ENCODE measurements at places on chromosomes 12 and 14.

GRCh38 chr12:44694017-44694416 lies 182.1 kb downstream of the NELL2 start:
- DNase-seq: no peak

DNA sequence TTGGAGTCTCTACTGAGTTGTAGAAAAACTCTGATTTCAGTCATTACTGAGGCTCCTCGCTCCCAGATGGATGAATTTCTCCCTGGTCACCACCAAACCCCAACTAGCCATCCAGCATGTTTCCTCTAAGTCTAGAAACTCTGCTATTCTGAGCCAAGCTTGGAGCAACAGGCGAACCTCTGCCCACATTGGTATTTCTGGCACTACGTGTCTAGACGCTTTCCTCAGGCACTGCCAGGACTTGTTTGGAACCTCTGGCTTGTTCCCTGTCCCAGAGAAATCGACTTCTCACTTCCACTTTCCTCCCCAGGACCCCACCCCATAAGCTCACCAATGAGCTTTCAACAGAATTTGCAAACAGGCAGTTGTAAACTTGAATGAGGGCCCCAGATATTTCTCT lies 27.6 kb downstream of the WSCD2 start:
- no peak for DNase-seq

GRCh38 chr12:82527165-82527780 lies 159.4 kb upstream of the TMTC2 start:
- peak; percentile 49 for DNase-seq

- DNase-seq: no peak
These were observed 1.6 kb upstream of the WIF1 start for GRCh38 chr12:65122703-65123102.

Measured in mesendoderm (in vitro differentiated cells).